ELR (cell line): ENCODE measurements at places on chromosomes 5 and 9.

- DNase-seq: no peak
Measured at GRCh38 chr5:39933061-39933460, 508.3 kb upstream of the DAB2 start.

DNA sequence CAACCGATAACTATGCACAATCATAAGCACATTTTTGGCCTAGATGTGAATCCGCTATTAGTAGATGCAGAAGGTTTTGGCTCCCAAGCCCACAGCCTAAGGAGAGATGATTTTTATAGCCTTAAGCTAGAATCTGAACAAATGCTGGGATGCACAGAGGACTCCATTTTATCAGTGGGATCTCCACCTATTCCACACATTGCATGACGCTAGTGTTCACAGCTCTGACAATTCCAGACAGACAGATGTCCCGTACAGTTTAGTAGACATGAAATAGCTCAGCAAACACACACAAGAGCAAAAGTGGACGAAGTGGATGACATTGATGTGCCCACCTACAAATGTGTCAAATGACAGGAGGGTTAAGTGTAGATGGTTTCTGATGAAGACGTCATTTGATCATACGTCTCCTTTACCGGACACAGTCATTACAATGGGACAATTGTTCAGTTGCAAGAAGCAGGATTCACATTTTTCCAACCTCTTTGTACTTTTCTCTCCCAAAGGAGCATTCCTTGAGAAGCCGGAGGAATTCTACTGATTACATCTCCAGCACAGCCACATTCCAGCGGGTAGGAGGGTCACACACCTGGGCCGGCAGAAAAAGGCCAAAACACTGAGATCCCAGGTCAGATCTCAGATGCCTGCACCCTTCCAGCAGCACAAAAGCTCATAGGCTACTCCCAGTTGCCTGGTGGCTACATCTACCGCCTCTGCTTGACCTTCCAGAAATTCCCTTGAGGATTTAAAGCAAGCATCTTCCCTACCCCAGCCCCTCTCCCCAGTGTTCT, 202.4 kb downstream of the SLIT3 start:
- DNase-seq: no peak

GRCh38 chr9:125851979-125852378, 104.8 kb downstream of the PBX3 start:
- DNase-seq: no peak

DNA sequence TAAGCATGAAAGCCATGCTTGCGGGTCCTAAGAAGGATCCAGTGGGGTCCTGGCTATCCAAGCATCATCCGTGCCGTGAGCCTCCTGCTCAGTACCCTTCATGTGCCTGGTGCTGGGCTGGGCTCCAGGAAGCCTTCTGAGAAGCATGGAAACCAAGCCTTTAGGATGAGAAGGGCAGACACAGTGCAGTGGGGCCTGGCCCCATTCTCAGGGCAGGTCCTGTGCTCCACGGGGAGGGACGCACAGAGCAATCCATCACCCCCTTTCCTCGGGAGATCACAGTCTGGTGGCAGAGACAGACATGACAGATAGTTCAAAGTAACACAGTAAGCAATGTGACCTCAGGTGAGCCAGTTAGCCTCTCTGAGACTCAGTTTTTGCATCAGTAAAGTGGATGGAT, 76.9 kb downstream of the RGS3 start:
- no peak for DNase-seq

DNA sequence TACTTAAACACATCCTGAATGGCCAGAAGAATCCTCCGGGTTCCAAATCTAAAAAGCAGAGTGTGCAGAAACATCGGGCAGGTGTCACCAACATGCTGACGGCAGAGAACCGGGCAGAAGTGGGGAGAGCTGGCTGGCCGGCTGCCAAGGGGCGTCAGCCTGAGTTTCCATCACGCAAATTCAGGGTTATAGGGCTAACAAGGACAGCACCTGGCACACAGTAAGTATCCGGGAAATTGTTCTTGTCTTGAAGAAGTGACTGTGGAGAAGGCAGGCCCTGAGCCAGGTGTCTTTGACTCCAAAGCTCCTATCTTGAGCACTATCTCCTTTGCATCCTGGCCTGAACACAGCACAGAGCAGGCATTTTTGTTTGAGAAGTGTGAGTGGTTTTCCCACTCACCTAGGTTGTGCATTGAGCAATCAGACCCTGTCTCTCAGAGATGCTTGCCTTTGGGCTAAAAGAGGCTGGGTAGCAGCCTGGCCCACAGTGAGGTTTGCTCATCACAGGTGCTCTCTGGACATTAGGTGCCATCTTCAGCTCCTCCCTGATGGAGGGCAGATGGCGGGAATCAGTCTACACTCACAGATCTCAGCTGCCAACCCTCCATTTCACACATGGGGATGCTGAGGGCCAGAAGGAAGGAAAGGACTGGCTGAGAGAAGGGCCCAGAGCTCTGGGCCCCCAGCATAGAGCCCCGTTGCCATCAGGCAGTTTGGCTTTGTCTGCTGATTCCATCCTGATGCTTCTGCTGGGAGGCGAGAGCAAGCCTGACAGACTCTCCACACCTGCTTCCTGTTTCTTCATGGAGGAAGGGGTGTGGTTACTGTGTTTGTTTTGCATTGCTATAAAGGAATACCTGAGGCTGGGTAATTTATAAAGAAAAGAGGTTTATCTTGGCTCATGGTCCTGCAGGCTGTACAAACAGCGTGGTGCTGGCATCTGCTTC, 52.8 kb downstream of the WHRN start:
- DNase-seq: no peak

- DNase-seq: no peak
Measured at GRCh38 chr5:110053824-110054223, 364.1 kb downstream of the MAN2A1 start.

GRCh38 chr5:118531276-118531675, 457.1 kb downstream of the DTWD2 start:
- DNase-seq: no peak

DNA sequence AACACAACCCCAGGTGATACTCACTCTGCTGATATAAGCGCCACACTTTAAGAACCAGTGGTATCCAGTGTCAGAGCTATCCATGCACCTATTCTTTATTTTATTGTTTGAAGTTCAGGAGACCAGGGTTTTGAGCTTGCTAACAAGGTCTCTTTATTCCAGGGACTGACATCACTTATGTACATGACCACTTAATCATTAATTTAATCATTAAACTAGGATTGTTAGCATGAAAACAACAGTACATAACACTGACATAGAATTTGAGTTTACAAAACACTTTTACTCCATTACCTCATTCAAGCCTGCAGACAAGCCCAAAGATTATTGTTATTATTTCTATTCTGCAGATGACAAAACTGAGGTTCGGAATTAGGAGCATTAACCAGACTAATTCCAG, 151.4 kb upstream of the IQGAP2 start:
- no peak for DNase-seq

DNA sequence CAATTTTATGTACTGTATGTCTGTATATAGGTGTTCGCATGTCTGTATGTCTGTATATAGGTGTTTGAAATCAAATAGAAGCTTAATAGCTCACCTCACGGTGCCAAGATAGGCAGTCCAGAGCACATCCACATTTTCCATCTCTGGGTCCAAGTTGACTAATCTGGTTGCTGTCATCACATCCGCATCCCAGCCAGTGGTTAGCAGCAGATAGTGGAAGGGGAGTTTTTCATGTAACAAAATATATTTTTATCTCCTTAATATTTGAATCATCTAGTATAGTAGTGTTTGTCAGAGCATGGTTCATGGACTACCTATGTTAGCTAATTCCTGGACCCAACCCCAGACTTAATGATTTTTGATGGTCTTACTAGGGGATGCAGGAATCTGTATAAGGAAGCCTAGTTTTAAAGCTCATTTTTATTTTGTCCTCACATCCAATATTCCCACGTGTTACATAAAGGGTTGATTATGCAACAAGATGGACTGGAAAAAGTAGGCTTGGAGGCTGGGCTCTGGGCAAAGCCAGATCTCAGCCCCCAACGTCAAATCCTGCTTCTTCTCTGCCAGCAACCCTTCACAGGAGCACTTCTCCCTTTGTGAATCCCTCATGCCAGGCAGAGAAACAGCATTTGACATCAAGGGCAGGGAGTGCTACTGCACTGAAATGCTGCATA, 219.7 kb downstream of the ZSWIM6 start:
- no peak for DNase-seq

- DNase-seq: peak; percentile 31
Measured at GRCh38 chr9:130698514-130698913, 4.9 kb downstream of the EXOSC2 start.

- peak; percentile 8 for DNase-seq
Measured at GRCh38 chr9:95140821-95141220, 176.7 kb downstream of the FANCC start.

GRCh38 chr9:93096131-93096802, at the start of gene CARD19:
Gene CARD19, plus strand, starts transcription at chr9:93096217. Its CDS starts 129 bp downstream, at chr9:93096346.
- DNase-seq: peak; percentile 54

GRCh38 chr5:134462047-134462575, 50.4 kb upstream of the CDKN2AIPNL start:
- DNase-seq: no peak

DNA sequence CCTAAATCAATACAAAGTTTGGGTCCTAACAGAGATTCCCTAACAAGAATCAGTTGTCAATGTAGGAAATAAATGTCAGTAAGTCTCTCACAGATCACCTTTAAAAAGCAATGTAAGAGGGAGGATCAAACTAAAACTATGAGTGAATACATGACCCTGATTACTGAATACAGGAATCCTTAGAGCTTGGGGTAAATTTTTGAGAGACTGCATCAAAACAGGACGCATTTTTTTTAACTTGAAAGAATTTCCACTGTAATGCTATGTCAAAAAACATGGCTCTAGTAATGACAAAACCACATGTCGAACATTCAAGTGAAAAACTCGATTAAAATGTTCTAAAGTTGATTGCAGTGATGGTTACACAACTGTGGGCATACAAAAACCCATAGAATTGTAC, 21.9 kb downstream of the ZDHHC21 start:
- no peak for DNase-seq

- peak; percentile 87 for DNase-seq
Measured at GRCh38 chr5:16467363-16468219, 2.0 kb upstream of the ZNF622 start.

GRCh38 chr5:126975796-126976195, 54.6 kb downstream of the MARCHF3 start:
- DNase-seq: no peak

GRCh38 chr5:96259151-96259772, 173.8 kb downstream of the PCSK1 start:
- DNase-seq: peak; percentile 84
